ENCODE measurements at places on chromosomes 5 and 9.

GRCh38 chr9:84501587-84501986 lies 161.0 kb upstream of the SLC28A3 start:
- DNase-seq, result no peak

- peak; percentile 28 for DNase-seq
These were observed 20.4 kb upstream of the NTNG2 start for GRCh38 chr9:132141344-132141947.

DNA sequence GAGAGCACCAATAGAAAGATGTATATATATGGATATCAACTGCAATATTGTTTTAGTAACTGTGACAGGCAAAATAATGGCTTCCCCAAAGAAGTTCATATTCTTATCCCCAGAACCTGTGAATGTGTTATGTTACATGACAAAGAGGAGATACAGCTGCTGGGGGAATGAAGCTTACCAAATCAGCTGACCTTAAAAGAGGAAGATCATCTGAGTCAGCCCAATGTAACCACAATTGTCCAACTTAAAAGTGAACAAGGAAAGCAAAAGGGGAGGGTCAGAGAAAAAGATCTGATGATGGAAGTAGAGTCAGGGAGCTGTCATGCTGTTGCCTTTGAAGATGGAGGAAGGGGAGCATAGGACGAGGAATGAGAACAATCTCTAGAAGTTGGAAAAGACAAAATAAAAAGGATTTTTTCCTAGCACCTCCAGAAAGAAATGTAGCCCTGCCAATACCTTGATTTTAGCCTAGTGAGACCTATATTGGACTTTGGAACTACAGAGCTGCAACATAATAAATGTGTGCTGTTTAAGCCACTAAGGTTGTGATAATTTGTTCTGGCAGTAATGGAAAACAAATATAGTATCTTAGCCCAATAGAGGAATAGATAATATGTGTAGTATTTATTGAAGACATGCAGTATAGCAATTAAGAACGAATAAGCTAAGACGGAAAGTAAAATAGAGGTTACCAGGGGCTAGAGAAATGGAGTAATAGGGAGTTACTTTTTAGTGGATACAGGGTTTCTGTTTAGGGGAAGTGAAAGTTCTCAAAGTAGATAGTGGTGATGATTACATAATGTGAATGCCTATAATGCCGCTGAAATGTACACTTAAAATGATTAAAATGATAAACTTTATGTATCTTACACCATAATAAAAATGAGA lies 115.9 kb downstream of the PIK3R1 start:
- DNase-seq, result no peak

DNA sequence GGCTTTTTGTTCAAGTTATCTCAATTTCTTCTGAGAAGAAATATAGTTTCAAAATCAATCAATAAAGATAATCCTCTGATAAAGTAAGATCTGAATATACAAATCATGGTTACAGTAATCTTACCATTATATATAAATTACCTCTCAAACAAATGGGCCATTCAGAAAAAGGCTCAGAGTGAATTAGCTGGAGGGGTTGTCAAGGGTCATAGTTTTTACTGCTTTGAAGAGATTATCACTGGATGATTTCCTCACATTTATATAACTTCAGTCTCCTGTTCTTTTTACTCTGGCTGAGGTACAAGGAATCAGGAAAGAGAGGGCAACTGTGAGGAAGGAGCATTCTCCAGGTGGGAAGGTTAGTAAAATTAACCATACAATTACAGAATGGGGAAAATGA lies 148.6 kb upstream of the ELL2 start:
- DNase-seq, result no peak

- no peak for DNase-seq
These were observed 969.6 kb upstream of the C9orf72 start for GRCh38 chr9:28542928-28543327.

DNA sequence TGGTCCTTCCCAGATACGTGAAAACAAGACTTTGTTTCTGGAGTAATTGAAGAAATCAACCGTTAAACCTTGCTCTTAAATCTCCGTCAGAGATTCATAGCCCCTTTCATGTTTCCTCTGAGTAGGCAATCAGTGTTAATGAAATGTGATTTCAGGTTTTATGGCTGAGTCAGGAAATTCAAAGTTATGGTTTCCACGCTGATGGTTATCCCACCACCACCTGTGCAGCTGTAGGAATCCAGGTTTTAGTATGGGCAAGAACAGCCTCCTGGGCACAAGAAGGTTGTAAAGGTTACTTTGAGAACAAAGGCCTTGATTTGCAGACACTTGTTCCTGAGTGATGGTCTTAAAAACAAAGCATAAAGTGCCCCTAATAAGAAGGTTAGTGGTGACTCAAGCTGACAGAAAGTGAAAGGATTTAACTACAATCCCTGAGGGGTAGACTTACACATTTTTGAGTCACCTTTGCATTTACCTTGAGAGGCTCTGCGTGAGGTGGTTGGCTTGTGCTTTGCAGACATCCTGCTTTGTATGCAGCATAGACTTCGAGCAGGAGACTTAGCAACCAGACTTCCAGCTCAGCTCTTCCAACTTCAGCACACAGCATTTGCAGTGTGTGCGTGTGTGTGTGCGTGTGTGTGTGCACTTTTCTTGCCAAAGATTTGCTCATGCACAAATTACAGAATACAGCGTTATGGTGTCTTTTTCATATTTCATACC lies 159.6 kb downstream of the TLE4 start:
- DNase-seq, result no peak

DNA sequence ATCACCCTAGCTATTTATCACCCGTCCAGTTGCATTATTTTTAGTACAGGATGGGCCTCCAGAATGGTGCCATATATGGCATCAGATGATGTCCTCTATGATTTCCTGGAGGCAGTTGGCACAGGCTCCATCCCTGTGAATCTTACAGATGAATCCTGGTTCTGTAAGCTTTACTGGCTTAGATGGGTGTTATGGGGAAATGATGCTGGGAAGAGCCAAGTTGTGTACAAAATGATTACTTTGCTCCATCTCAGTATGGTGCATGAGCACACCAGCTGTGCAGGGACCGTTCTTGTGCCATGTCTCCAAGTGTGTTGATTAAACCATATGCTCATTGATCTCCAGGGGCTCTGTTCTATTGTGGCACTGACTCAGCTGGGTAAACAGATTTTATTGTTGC lies 755.7 kb downstream of the TLR4 start:
- DNase-seq, result no peak

- DNase-seq, result no peak
These were observed 80.0 kb upstream of the GRHPR start for GRCh38 chr9:37342493-37342892.

GRCh38 chr9:132238026-132238972 lies 76.4 kb downstream of the NTNG2 start:
- DNase-seq, result no peak

DNA sequence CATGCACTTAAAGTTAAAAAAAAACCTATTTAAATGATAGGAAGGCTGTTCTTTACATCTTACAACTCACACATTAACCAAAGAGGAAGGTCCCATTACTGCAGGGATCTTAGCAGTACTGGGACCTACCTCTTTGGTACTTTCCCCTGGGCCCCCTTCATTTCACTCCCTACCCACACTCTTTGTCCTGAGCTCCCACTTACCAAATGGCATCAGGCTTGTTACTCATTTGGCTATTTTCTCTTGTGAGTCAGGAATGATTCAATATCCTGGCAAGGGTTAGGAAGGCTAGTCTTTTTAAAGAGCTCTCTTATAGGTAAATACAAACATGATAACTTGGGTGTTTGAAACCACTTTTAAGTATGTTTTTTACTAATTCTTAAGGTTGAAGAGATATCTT lies 117.4 kb upstream of the ELL2 start:
- DNase-seq, result peak; percentile 74

- DNase-seq, result no peak
These were observed 122.9 kb downstream of the CAVIN4 start for GRCh38 chr9:100700689-100701318.

- DNase-seq, result no peak
These were observed 187.6 kb downstream of the PCSK1 start for GRCh38 chr5:96245140-96246091.

DNA sequence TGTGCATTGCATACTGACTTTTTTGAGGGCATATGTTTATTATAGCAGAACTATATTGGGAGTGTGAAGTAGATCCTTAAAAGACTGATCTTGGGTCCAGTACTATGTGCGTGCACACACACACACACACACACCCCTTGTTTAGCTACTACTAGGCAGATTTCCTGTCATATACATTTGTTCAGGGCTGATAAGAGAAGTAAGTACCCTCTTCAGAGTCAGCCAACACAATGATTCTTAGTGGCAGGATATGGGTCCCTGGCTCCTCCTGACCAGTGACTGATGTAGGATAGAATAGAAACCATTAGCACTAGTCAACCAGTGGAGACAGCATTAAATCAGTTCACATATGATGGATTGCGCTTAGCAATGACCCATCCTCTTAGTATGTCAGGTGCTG lies 76.2 kb upstream of the MIER3 start:
- DNase-seq, result no peak

DNA sequence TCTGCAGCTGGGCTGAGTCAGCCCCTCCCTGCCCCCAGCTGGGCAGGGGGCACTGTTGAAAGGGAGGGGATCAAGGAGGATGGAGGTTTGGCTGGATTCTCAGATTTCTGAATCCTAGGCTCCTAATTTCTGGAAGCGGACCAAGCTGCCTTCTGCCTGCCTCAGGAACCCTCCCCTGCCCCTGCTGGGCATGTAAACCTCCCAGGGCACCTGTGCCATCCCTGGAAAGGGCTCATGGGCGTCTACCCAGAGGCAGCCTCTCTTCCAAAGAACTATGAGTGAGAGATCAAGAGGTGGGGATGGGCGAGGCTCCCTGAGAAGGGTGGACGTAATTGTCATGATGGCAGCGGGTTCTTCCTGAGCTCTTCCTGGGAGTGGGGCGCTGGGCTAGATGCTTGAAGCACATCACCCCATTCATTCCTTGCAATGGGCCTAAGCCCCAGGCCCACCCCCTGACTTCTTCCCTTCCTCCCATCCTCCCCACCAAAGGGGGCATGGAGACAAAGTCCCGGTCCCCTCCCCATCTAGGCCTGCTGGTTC lies 21.6 kb downstream of the CSF1R start:
- no peak for DNase-seq

- no peak for DNase-seq
These were observed 67.6 kb downstream of the DPYSL3 start for GRCh38 chr5:147442224-147442623.

GRCh38 chr9:20408513-20408912 lies 213.8 kb downstream of the MLLT3 start:
- DNase-seq, result no peak

- no peak for DNase-seq
These were observed 80.0 kb downstream of the TMEM161B start for GRCh38 chr5:88188458-88189132.

- DNase-seq, result no peak
These were observed 330.4 kb upstream of the KLF4 start for GRCh38 chr9:107819772-107820565.

DNA sequence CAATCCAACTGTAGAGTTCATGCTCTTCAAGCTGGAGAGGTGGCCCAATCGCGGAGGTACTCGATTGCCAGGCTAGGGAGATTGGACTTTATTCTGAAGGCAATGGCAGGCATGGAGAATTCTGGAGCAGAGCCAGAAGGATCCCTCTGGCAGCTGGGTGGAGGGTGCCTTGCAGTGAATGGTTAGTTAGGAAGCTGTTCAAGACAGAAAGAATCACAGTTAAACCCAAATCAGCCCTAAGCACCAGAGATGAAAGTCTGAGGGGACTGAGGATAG lies 182.4 kb downstream of the RGS3 start:
- DNase-seq, result no peak

DNA sequence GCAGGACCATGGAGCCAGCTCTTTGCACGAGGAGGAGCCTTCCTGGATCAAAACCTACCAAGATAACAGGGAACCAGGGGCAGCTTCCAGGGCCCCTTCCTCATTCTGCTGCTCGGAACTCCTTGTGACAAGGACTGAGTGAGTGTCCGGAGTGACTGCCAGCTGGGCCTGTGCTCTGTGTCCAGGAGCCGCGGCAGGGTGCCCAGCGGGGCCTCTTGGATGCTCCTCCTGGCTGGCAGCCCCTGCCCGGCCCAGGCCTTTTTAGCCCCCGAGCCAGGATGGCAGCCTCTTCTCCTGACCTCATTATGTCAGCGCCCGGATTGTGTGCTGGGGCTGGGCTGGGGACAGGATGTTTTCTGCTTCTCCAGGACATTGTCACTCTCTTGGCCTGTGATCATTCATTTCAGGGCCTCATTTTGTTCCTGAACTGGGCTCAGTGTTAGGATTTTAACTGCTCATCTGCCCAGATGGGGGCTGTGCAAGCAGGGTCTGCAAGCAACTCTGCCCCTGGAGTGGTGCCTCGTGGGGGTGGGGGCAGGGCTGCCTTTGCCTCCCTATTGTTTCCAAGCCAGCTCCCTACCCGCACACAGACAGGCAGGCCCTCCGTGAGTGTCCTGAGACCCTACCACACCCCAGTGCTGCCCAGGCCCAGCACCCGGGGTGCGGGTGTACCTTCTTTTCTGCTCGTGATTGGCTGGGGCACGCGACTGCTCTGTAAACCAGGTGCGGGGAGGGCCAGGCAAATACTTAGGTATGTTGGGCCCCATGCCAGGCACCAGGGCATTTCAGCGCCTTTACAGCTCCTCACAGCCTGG lies 161.6 kb downstream of the COL23A1 start:
- no peak for DNase-seq

DNA sequence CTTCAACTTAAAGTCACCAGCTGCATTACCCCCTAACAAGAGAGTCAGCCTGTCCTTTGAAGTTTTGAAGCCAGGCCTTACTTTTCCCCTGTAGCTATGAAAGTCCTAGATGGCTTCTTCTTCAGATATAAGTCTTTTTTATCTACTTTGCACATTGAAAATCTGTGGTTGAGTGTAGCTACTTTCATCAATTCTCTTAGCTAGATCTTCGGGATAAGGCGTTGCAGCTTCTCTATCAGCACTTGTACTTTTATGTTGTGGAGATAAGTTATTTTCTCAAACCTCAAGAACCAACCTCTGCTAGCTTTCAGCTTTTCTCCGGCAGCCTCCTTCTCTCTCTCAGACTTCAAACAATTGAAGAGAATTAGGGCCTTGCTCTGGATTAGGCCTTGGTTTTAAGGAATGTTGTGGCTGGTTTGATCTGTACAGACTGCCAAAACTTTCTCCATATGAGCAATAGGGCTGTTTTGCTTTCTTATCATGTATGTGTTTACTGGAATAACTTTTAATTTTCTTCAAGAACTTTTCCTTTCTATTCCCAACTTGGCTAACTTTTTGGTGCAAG lies 21.6 kb downstream of the CATSPER3 start:
- no peak for DNase-seq

DNA sequence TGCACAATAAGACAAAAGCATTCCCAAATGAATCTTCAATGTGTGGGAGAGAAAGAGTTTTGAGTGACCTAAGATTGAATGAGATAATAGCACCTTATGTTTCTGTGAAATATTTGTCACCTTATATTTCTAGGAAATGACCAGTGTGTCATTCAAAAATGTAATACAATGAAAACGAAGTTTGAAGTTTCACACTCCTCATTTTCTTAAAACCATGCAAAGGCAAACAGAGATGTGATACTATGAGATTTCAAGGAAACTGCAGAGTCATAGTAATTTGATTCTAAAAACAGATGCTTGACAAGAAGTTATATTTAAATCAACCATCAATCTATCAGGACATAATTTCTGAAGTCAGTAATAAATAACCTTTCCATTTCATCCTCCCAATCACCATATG lies 13.6 kb upstream of the ABCA1 start:
- no peak for DNase-seq

- no peak for DNase-seq
These were observed 75.3 kb downstream of the TRIO start for GRCh38 chr5:14218480-14218879.
